ENCODE measurements at places on chromosomes 3 and 15.

GRCh38 chr15:23420806-23421575 is 26.1 kb downstream of the GOLGA6L2 start:
- DNase-seq, result no peak

GRCh38 chr3:106183762-106184391 is 315.1 kb upstream of the CBLB start:
- no peak for DNase-seq

DNA sequence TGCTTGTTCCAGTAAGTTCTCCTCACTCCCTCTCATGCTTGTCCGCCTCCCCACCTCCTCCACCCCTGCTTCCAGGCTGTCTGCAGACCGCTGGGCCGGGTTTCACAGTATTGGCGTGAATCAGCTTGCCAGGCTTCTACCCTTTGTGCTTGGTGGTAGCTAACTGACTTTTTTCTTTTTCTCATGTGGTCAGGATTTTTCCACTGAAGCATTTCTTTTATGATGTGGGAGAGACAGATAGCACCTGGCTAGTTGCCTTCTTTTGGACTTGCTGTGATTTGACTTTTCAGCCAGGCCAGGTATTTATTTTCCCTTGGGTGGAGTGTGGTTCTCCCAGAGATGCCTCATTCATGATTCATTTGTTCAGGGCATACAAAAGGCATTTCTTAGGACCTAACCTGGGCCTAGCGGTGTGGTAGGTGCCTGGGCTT is 60.6 kb downstream of the ST6GAL1 start:
- DNase-seq, result no peak

DNA sequence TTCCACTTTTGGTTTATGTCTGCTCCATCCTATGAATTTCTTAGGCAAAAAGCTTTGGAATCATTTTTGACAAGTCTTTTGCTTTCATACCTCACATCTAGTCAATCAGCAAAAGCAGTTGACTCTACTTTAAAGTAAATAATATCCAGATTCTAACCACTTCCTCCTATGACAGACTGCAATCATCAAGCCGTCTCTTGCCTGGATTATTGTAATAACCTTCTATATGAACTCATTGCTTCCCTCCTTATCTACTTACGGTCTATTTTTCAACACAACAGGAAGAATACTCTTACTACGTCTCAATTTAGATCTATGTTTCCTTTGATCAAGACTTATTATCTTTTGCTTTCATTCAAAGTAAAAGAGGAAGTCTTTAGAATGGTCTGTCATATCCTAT is 20.7 kb downstream of the CLDN1 start:
- DNase-seq, result no peak

DNA sequence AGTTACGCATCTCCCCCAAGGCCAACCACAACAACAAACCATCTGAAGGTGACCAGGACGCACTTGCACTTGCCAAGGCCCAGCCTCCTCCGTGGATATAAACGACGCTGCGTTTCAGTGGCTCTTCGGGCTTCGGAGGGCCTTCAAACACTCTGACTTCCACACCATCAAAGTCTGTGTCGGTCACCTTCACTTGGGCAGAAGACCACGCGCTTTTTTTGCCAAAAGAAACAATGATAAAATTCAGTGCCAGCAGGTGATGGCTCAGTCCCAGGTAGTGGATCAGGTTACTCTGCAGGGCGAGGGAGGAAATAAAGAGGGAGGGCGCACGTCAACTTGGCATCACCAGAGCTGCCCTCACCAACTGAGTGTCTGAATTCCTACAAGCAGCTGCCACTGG is 63.0 kb downstream of the NCEH1 start:
- no peak for DNase-seq

DNA sequence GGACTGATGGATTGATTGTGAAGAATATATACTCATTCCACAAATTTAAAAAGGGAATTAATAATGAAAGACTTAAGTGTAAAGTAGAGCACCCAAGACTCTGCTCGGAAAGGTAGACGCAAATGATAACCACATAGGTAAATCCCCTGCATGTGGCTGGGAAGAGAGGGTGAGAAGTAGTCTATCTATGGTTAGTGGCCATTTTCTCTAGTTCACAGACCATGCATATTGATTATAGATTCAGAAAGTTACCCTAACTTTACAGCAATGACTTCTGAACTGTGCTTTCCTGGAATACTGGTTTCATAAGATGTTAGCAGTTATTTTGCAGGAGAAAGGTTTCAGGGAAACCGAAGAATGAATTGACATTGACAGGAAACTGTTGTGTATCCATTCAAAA is 51.7 kb downstream of the CASR start:
- no peak for DNase-seq

DNA sequence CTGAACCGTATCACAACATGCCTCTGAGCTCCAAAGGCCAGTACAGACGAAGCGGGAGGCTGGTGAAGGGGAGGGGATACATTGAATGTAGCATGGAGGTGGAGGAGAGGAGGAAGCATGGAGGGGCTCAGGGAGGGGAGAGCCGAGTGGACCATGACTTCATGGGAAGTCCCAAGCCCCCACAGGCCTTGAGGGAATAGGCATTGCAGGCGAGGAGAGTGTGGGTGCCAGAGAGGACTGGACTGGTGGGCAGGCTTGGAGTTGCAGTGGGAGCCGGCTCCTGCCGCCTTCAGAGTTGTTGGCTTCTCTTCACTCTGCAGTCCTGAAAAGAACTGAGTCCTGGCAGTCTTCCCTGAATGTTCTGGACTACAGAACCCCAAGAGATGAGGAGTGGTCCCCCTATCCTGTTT is 3.3 kb upstream of the RNU6-1 start:
- no peak for DNase-seq

GRCh38 chr15:49982584-49982983 is 136.4 kb downstream of the ATP8B4 start:
- DNase-seq, result no peak

DNA sequence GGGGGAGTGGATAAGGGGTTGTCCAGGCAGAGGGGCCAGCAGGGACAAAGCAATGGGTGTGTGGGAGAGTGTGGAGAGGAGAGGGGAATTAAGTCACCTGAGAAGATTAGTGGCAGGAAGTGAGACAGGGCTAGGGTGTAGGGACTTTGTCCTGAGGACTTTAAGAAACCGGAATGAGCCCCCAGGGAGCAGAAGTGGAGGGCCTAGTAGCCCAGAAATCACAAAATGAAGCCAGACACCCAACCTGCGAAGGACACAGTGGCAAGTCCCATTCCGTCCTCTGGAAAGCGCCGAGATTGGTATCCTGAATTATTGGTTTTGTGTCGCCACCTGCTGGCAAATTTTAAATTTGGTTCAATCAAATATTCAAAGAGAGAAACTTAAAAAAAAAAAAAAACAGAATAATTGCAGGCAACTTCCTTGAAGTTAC is 78.0 kb upstream of the SLC25A36 start:
- peak; percentile 1 for DNase-seq

- DNase-seq, result no peak
Observed at GRCh38 chr3:105752791-105753415, 115.9 kb downstream of the CBLB start.

GRCh38 chr3:112561484-112561733 is 353 bp downstream of the ATG3 start:
- DNase-seq, result peak; percentile 79

DNA sequence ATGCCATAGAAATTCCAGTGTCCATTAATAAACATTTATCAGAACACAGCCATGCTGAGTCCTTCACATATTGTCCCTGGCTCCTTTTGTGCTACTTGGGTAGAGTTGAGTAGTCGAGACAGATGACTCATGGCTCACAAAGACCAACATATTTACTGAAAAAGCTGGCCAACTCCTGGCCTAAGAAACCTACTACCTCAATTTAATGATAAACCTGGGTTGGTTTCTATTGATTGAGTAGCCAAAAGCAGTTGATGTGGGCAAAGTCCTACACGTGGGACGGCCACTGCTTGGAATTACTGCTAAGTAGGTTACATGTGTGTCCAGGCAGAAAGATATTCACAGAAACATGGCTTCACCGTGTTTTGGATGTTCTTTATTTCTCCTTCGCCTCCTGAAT is 402.2 kb downstream of the NR2F2 start:
- no peak for DNase-seq

GRCh38 chr3:140177943-140178342 is 243.0 kb downstream of the CLSTN2 start:
- no peak for DNase-seq

DNA sequence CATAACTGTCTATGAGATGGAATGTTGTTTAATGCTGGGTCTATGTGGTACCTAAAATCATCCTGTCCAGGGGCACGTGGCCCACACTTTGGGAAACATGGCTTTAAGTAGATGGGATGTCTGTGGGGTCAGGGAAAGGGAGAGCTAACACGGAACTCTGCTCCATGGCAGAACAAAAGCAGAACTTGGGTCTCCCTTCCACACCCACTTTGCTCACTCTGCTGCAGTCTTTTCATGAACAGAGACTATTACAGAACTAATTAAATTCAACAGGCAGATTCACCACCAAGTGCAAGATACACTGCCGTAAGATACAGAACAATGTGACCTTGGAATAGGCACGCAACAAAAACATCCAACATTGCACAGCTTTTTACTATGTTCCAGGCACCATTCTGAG is 28.2 kb downstream of the POPDC2 start:
- no peak for DNase-seq

DNA sequence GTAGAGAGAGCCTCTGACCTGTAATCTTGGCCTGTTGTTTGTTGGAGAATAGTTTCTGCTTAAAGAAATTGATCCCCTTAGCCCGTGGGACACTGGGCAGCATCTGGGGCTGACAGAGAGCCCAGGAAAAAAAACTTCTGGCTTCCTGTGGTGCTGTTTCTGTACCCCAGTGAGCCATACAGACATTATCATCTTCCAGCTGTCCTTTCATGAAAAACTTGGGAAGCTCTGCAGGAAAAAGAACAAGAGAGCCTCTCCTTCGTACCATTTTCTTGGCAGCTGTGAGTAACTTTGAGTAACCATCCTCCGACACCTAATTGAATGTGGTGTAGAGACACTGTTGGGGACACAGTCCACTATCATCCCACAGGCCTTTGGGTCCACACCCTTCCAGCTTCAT is 333.0 kb downstream of the SHQ1 start:
- no peak for DNase-seq

GRCh38 chr15:31953478-31953877 is 76.8 kb upstream of the CHRNA7 start:
- DNase-seq, result no peak

DNA sequence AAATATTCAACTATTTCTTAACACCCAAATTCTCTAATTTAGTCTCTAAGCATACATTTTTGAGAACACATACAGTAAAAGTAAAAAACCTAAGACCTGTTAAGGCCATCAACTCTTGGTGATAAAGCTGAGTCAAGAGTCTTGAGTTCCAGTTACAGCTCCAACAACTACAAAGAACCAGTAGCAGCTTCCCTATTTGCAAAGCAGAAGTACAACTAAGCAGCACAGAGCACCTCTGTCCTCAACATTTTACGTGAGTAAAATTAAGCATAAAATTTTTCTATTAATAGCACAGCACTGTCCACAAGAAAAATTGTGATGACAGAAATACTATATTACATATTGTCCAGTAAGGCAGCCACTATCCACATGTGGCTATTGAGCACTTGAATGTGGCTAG is 4.4 kb downstream of the PCOLCE2 start:
- DNase-seq, result no peak

- DNase-seq, result no peak
Observed at GRCh38 chr15:40900256-40901052, 6.2 kb downstream of the VPS18 start.

- no peak for DNase-seq
Observed at GRCh38 chr3:134903837-134904236, 108.8 kb downstream of the EPHB1 start.

DNA sequence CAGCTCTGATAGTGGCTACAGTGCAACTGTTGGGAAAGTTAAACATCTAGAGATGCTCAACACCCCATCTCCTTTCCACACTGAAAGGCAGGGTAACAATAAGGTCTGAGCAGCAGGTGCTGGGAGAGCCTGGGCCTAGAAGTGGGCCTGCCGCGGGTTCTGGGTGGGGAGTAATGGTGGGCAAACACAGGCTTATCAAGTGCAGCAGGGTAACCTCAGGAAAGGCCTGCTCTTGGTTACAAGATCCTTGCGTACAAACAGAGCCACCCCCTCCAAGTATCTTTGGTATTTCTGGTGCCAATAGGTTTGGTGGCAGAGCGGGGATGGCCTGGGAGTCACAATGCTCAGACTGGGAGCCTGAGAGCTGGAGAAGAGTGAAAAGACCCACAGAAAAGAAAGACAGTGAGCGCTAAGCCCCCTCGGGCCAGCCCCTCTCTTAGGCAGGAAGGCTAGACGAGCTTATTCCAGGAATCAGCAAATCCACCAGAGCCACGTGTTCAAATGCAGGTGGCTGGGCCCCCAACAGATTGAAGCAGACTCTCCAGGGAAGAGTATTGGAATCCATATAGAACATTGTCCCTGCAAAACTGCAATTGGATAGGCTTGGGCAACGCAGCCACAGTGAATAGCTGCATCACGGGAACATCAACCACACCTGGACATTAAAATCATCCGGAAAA is 2.7 kb downstream of the IQSEC1 start:
- no peak for DNase-seq

- no peak for DNase-seq
Observed at GRCh38 chr15:52804526-52805081, 14.5 kb upstream of the ONECUT1 start.

DNA sequence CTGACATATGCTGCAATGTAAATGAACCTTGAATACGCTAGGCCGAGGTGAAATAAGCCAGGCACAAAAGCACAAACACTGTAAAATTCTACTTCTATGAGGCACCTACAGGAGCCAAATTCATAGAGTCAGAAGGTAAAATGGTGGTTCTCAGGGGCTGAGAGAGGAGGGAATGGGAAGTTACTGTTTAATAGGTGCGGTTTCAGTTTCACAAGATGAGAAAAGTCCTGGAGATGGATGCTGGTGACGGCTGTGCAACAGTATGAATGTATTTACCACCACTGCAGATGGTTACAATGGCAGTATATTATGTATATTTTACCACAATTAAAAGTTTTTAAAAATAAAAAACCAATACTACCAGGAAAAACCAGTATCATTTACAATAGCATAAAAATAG is 4.0 kb downstream of the TNK2 start:
- no peak for DNase-seq

- no peak for DNase-seq
Observed at GRCh38 chr3:152828075-152828840, 6.7 kb upstream of the P2RY1 start.

DNA sequence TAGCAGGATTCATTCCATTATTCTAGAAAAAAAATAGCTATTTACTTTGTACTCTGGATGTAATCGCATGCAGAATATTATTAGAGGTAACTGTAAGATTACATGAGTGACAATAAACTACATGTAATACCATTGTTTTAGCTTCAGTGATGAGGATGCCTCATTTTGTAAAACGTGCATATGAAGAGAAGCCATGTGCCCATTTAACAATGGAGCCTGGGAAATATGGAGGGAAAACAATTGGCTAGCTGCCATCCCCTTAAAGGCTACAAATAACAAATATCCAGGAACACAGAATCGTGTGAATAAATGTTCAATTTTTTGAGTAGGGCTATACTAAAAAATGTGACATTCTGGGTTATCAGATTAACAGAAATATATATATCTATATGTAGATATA is 151.1 kb downstream of the SAMMSON start:
- DNase-seq, result no peak

DNA sequence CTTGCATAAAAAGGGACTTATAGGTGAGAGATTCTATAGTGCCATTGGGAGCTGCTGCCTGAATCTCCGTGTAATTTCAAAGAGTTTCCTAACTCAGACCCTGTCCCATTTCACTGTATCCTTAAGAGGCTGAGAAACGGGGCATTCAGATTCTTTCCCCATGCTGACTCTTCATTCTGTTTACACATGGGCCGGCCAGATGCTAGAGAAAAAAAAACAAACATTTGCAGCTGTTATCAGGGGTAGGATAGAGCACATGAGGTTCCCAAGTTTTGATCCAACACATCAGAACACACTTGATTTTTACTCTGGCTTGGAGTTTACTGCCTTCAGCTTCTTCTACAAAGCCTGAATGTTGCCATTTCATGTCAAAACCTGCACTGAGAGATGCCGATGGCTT is 215.9 kb upstream of the TPRG1 start:
- no peak for DNase-seq
